ENCODE measurements at places on chromosomes 7 and 10.

DNA sequence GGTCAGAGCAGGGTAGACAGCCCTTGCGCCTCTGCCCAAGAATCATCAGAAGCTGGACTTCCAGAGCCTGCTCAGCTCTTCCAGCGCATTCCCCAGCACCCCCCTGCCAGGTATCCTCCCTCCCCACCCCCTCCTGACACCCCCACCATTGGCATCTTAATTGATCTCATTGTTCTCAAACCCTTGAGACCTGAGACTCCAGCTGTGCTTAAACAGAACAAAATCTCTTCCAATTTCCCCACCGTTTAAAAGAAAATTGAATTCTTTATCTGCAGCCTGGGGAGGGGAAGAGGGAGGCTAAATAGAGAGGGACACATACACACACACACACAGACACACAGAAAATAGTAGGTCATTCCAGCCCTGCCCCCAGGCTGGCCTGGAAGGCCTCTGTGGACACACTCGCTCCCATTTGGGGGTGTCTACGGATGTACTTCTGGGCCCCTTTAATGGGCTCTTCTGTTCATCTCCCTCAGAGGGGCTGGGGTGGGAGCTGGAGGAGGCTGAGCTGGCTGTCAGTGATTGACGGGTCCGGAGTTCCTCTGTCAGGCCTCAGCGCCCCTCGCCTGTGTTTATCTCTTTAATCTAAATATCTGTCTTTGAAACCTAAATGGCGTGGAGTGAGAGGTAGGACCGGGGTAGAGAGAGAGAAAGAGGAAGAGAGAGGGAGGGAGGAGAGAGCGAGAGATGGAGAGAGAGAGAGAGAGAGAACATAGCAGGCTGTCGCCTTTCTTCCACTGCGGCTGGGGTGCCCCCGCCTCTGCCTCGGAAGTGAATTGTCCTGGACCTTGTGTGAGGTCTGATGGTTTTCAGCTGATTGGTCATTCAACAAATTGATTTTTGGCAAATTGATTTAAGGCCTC, 61.7 kb downstream of the C10orf105 start:
- DNase-seq: no peak

GRCh38 chr10:71771204-71771603, 2.1 kb downstream of the VSIR start:
- no peak for DNase-seq

DNA sequence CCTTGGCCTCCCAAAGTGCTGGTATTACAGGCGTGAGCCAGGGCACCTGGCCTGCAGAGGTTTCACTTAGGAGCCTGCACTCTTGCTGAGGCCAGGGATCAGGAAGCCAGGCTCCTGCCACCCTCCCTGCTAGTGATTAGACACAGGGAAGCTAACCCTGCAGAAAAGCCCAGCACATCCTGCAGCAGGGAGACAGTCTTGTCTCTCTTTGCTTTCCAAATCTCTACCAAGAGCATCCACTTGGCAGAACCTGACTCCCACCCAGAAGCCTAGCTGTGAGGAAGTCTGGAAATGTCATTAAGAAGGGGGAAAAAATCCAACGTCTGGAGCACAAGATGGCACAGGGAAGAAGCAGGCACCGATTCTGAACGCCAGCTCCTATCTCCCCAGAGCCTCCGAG, 8.0 kb upstream of the FAM171A1 start:
- DNase-seq: no peak

- no peak for DNase-seq
These were observed 681.9 kb downstream of the GRM8 start for GRCh38 chr7:126570845-126571244.

GRCh38 chr10:125050383-125050782, 108.5 kb downstream of the ZRANB1 start:
- no peak for DNase-seq

DNA sequence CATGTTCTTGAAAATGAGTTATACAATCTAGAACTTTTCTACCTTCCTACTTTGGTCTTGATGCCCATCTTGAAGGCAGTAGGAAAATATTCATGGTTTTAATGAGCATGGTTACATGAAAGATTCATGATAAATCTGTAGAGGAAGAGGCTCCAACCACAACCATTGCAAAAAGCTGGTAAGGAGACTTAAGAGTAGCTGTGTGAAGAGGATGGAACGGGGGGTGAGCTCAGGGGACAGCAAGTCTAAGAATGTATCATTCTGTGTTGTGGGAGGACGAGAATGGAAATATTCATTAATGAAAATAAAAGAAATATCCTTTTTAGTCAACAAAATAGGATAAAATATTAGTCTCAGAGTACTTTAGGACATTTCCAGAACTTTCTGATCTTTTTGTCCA, 81.1 kb downstream of the BMPER start:
- no peak for DNase-seq

DNA sequence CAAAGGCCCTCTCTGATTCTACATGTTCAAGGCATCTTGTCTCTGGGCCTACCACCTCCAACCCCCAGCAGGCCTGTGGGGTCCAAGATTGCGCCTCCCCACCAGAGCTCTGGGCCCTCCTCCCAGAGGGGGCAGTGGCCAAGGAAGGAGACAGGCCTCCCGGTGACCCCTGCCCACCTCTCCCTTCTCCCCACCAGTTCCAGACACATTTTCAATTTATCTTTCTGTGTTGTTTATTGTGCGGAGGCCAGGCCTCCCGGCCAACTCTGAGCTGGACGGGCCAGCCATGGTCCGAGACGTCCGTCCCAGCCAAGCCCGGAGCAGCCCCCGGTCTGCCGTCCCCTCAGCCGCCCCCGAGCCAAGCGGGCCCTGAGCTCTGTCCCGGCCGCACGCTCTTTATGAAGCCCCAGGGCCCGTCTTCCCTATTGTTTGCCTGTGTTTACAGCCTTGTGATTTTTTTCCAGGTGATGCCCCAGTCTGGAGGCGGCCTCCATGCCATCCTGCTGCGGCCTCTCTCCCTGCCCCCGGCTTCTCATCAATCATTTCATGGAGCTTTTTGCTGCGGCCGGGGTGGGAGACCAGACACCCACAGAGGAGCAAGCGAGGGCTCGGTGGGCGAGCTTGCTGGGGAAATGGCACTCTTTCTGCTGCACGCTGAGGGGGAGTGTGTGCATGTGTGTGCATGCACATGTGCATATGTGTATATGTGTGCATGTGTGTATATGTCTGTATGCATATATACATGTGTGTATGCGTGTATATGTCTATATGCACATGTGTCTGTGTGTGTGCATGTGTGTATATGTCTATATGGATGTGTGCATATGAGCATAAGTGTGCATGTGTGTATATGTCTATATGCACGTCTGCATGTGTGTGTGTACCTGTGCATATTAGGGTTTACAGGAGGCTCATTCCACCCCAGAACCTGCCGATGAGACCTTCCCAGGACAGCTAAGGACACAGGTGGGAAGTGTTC, 52.7 kb upstream of the ELN start:
- DNase-seq: no peak

Data from suppressor macrophage treated with lipopolysaccharide for 1 hour (primary cell).